ENCODE measurements at places on chromosomes 6 and 20.

GRCh38 chr6:5484692-5485091, 223.4 kb downstream of the FARS2 start:
- DNase-seq: no peak

DNA sequence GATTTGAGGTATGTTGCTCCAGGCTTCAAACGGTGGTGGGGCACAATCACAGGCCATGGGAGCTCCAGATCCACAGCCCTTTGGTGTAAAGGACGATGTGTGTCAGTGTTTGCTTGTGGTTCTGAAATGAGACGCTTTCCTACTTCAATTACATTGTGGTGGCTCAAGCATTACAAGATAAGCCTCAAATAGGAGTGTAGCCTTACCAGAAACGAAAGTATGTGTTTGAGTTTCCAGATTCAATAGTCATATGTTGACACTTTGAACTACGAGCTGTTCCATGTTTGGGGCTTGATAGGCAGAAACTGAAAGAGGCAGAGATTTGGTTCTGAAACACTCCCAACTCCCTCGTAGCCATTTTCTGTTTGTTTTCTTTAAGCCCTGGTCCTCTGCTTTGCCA, 187.1 kb downstream of the MYLK4 start:
- DNase-seq: no peak

DNA sequence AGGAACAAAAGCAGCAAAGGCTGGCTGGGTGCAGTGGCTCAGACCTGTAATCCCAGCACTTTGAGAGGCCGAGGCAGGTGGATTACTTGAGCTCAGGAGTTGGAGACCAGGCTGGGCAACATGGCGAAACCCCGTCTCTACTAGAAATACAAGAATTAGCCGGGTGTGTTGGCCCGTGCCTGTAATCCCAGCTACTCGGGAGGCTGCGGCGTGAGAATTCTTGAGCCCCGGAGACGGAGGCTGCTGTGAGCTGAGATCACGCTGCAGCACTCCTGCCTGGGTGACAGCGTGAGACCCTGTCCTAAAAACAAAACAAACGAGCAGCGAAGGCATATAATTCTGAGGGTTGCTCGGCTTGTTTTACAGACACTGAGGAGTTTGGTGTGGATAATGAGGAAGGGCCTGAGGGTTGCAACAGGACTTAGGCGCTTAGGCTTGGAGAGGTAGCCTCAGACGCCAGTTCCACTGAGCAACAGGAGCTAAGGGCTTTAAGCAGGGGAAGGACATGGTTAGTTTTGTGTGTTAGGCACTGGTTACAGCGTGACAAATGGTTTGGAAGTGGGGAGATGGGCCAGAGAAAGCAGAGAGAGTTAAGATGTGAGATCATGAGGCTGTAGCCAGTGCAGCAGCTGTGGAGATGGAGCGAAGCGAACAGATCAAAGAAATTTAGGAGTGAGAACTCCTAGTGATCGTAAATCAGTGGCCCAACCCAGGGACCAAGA, 1.2 kb downstream of the MYH7B start:
- DNase-seq: no peak

- DNase-seq: no peak
Measured at GRCh38 chr20:23438661-23439060, 824 bp upstream of the CSTL1 start.
